GM12878 (cell line): ENCODE measurements at places on chromosomes 6 and 20. TPM values are rescaled to one million over a fixed set of nuclear protein-coding genes. Genes with fewer than 3 reads are reported as not detected.

Gene BACH2
- total RNA-seq: 0.16 and 0.28 TPM in 2 replicates

Gene UQCC2
- total RNA-seq: 80.6 and 90.2 TPM in 2 replicates

Gene FAM209B
- total RNA-seq: 0.44 TPM in 1 of 2 replicates, not detected in the other

Gene HLA-DMB
- 106 and 114 TPM in 2 replicates for total RNA-seq

Gene MKKS
- total RNA-seq: 7.5 and 7.7 TPM in 2 replicates

Gene TRAPPC3L
- total RNA-seq: not detected in 2 replicates

Gene NR2E1
- total RNA-seq: not detected in 2 replicates

Gene DEF6
- 58.1 and 66.3 TPM in 2 replicates for total RNA-seq

Gene LPA
- total RNA-seq: 2.8 TPM in 2 replicates

Gene HLA-C
- total RNA-seq: 1,014 and 1,087 TPM in 2 replicates

Gene NOX3
- total RNA-seq: not detected in 2 replicates

Gene GPX5
- not detected in 2 replicates for total RNA-seq

GRCh38 chr6:118905851-118906250 lies 11.9 kb downstream of the ASF1A start:
- no peak for DNase-seq

DNA sequence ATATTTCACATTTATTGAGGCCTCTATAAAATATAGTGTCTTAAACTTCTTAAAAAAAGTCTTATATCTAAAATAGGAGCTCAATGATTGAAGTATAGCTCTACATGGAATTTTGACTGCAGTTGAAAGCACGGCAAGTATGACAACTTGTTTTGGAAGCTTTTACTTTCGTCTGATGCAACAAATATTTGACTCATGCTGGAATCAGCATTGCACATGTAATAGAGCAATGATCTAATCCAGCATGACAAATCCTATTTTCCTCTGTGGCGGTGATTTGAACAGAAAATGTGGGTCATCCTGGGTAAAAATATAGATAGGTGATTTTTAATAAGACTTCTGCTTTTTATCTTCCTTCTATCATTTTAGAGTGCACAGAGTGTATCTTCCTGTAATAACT lies 111.6 kb downstream of the TINAG start:
- DNase-seq: no peak

- no peak for DNase-seq
Observed at GRCh38 chr6:24879351-24879750, 56.4 kb downstream of the RIPOR2 start.

- DNase-seq: no peak
Observed at GRCh38 chr6:142946924-142947713, 2.1 kb upstream of the HIVEP2 start.

- DNase-seq: no peak
Observed at GRCh38 chr20:41320976-41321375, 3.4 kb upstream of the ZHX3 start.

GRCh38 chr20:49658508-49658907 lies 55.2 kb downstream of the B4GALT5 start:
- no peak for DNase-seq

DNA sequence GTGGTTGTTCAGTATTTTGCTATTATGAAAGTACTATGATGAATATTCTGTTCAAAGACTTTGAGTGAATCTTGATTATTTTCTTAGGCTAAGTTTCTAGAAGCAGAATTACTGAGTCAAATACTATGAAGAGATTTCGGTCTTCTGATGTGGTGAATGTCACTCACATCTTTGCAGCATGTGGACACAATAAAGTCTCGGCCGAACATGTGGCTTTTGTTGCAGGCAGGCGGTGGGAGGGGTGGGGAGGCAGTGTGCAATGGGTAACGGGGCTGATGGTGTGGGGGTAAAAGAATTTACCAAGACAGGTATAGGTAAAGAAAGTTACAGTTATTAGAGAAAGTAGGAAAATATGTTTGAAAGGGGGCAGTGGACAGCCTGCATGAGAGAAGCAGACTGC lies 156.4 kb upstream of the DTNBP1 start:
- no peak for DNase-seq

- DNase-seq: no peak
Observed at GRCh38 chr6:11689847-11690246, 88.8 kb downstream of the ADTRP start.

GRCh38 chr20:40154514-40154913 lies 534.5 kb downstream of the MAFB start:
- no peak for DNase-seq

DNA sequence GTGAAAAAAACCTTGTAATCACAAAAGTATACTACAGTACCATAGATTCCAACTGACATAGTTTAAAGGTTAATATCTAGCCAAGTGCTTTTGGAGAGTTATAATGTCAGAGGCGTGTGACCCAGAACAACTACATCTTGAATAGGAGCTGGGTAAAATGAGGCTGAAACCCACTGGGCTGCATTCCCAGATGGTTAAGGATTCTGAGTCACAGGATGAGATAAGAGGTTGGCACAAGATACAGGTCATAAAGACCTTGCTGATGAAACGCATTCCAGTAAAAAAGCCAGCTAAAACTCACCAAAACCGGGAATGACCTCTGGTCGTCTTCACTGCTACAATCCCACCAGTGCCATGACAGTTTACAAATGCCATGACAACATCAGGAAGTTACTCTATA lies 22.4 kb upstream of the KIAA0408 start:
- no peak for DNase-seq

GRCh38 chr20:44582311-44583025 lies at the start of gene PKIG:
PKIG (plus strand) TSS chr20:44582579; CDS start chr20:44614557, 31,978 bp downstream.
- DNase-seq: no peak

- DNase-seq: no peak
Observed at GRCh38 chr6:144315226-144315980, 30.3 kb downstream of the UTRN start.

- DNase-seq: no peak
Observed at GRCh38 chr6:112030961-112031660, 22.8 kb upstream of the CCN6 start.

DNA sequence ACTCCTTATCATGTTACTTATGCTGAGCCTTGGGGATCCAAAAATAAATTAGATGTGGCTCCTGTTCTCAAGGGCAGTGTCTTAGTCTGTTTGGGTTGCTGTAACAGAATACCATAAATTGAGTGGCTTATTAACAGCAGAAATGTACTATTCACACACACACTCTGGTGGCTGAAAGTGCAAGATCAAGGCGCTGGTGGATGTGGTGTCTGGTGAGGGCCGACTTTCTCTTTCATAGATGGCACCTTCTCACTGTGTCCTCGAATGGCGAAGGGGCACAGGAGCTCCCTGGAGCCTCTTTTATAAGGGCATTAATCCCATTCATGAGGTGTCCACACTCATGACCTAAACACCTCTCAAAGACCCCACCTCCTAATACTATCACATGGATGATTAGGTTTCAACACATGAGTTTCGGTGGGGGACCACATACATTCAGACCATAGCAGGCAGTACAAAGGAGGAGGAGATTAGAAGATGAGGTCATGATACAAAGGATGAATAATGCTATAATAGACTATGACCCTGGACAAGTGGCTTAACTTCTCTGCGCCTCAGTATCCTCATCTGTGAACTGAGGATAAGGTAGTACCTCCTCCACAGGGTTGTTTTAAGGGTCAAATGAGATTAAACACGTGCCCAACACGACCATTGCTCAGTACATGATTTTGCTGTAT lies 34.1 kb downstream of the RPP40 start:
- no peak for DNase-seq

DNA sequence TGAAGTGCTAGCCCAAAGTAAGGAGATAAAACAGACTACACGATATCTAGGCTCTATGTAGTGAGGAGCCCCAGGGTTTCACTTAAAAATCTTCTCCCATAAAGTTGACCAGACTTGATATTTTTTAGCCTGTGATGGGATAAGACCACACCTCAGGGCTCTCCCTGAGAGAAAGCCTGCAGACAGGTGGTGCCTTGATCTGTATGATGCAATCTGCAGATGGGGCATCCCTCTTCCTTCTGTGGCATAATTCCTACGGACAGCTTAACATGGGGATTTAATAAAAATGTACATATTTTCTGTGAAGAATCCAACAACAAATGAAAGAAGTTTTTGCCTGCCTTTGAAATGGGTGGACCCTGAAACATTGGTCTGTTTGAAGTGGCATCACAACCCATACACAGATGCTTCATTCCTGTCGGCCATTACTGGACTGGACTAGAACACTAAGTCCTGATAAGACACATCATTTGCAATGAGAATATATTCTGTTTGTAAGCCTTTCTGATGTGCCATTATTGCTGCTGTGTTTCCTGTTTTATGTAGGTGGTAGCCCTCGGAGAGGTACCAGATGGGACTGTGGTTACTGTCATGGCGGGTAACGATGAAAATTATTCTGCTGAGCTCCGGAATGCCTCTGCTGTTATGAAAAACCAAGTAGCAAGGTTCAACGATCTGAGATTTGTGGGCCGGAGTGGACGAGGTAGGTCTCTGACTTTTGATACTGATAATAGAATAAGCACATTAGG lies 53.8 kb upstream of the SUPT3H start:
- no peak for DNase-seq

DNA sequence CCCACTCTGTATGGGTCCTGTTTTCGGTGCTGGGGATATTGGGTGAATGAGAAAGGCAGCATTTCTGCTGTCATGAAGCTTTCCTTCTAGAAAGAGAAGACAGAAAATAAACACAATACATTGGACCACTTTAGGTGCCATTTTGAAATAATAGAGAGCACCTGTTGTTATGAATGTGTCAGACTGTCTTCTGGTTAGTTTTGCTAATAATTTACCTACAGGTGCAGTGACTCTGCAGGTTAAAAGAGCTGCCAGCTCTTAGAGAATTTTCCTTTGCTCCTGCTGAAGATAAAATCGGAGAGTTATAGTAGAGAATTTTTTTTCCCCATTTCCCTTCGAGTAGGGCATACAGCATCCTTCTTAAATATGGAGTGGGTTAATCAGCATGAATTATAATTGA lies 21.9 kb upstream of the GCLC start:
- DNase-seq: no peak

GRCh38 chr20:62741701-62742491 lies 33.3 kb downstream of the NTSR1 start:
- no peak for DNase-seq
